ENCODE measurements at places on chromosomes 2 and 18.

DNA sequence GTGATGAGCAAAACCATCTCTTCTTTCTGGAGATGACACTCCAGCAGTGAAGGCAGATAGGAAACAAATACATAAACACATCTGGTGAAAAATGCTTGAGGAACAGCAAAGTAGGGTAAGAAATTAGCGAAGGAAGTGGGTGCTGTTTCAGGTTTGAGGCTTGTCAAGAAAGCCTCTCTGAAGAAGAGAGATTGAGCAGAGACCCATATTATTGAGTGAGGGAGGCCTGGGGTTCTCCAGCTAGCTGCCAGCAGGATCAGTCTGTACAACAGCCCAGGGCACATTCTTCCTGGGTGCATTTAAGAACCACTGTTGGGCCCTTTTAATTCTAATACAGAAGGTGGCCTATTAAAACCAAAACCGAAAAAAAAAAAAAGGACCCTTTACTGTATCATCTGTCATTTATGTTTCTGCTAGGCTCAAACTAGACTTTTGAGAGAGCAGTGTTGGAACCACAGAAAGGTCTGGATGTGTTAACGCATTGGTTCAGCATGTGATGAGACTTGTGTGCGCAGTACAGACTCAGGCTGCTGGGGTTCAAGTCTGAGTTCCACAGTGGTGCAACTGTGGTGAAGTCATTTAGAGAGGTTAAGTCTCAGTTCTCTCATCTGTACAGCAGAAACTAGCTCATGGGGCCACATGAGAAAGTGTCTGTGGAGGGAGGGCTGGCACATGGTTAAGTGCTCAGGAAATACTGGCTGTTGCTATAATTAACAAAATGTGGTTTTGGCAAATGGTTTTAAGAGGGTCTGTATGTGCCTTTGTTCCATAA lies 28.9 kb downstream of the MGAT5 start:
- DNase-seq = no peak

GRCh38 chr2:78606895-78607294 lies 418.6 kb upstream of the REG3G start:
- no peak for DNase-seq

DNA sequence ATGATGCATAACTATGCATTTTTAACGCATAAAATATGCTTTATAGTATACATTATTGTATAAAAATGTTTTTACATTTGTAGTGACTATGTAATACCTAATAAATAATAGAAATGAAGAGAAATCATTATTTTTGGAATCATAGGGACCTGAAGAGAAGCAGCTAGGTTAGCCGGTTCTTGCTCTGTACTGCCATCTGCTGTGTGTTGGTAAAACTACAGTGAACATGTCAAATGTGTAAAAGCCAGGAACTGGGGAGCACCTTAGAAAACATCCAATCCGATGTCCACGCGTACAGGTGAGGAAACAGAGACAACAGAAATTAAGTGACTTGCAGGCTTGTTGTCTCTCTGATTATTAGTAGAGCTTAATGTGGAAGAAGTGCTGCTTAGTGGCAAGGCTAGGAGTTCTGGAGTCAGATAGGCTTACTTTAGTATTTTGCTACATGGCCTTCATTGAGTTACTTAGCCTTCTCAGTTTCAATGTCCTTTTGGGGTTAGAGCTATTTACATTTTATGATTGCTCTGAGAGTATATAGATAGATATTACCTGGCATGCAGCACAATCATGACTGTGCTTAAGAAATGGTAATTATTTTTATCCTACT lies 386.5 kb downstream of the DLGAP1 start:
- DNase-seq = peak; percentile 78

- DNase-seq = no peak
Observed at GRCh38 chr2:43124687-43125057, 101.7 kb downstream of the ZFP36L2 start.

DNA sequence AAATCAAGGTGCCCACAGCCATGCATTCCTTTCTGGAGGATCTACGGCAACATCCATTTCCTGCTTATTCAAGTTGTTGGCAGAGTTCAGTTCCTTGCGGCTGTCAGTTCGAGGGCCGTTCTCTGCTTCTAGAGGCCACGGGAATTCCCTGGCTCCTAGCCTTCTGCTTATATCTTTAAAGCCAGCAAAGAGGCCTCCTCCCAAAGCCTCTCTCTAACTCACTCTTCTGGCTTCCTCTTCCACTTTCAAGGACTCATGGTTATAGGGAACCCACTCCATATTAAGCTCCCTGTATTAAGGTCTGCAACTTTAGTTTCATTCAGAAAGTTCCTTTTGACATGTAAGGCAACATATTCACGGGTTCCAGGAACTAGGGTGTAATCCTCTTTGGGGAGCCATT lies 150.1 kb upstream of the RMP24 start:
- DNase-seq = no peak

GRCh38 chr18:76977684-76978232 lies 154.8 kb downstream of the MBP start:
- no peak for DNase-seq
